ENCODE measurements at places on chromosomes 2 and 18. TPM values are rescaled to one million over a fixed set of nuclear protein-coding genes. Genes with fewer than 3 reads are reported as not detected.

The CPS1 gene
- 0.17 TPM for total RNA-seq

The SPATA3 gene
- not detected for total RNA-seq

The APCDD1 gene
- 0.46 TPM for total RNA-seq

The RFX8 gene
- not detected for total RNA-seq

The MZT2A gene
- 72.6 TPM for total RNA-seq

- H3K36me3 ChIP-seq: no peaks in the 10 kb centered on the region
- no peak for DNase-seq
- H3K27ac ChIP-seq: no peak overlapping the region
- peaks cover 21% of the 10 kb centered on the region for H3K4me1 ChIP-seq
Observed at GRCh38 chr2:164960159-164960558, 4.8 kb upstream of the SLC38A11 start.

- no peaks in the 10 kb centered on the region for H3K27me3 ChIP-seq
- no peak overlapping the region for H3K4me3 ChIP-seq
- H3K27ac ChIP-seq: no peak overlapping the region
Observed at GRCh38 chr2:28280619-28281018, 112.0 kb upstream of the FOSL2 start.

- H3K27ac ChIP-seq: no peak overlapping the region
- H3K4me1 ChIP-seq: peaks cover 27% of the 10 kb centered on the region
- no peak for DNase-seq
- peaks cover 38% of the 10 kb centered on the region for H3K36me3 ChIP-seq
- H3K27me3 ChIP-seq: no peaks in the 10 kb centered on the region
Observed at GRCh38 chr2:105875241-105875640, 130.5 kb downstream of the NCK2 start.

- no peaks in the 10 kb centered on the region for H3K27me3 ChIP-seq
- DNase-seq: no peak
- H3K27ac ChIP-seq: no peak overlapping the region
- no peaks in the 10 kb centered on the region for H3K4me1 ChIP-seq
Observed at GRCh38 chr2:151083856-151084795, 177.5 kb downstream of the RBM43 start.

GRCh38 chr2:8737571-8738175 lies 55.8 kb downstream of the ID2 start:
- no peak overlapping the region for H3K4me3 ChIP-seq
- DNase-seq: no peak
- no peak overlapping the region for H3K27ac ChIP-seq
- H3K27me3 ChIP-seq: no peaks in the 10 kb centered on the region
- H3K36me3 ChIP-seq: peaks cover 20% of the 10 kb centered on the region

- no peaks in the 10 kb centered on the region for H3K36me3 ChIP-seq
- H3K4me1 ChIP-seq: peaks cover 12% of the 10 kb centered on the region
- H3K4me3 ChIP-seq: peak overlapping the region; percentile 3
- H3K27me3 ChIP-seq: no peaks in the 10 kb centered on the region
Observed at GRCh38 chr2:230000118-230000841, 68.4 kb downstream of the SLC16A14 start.

DNA sequence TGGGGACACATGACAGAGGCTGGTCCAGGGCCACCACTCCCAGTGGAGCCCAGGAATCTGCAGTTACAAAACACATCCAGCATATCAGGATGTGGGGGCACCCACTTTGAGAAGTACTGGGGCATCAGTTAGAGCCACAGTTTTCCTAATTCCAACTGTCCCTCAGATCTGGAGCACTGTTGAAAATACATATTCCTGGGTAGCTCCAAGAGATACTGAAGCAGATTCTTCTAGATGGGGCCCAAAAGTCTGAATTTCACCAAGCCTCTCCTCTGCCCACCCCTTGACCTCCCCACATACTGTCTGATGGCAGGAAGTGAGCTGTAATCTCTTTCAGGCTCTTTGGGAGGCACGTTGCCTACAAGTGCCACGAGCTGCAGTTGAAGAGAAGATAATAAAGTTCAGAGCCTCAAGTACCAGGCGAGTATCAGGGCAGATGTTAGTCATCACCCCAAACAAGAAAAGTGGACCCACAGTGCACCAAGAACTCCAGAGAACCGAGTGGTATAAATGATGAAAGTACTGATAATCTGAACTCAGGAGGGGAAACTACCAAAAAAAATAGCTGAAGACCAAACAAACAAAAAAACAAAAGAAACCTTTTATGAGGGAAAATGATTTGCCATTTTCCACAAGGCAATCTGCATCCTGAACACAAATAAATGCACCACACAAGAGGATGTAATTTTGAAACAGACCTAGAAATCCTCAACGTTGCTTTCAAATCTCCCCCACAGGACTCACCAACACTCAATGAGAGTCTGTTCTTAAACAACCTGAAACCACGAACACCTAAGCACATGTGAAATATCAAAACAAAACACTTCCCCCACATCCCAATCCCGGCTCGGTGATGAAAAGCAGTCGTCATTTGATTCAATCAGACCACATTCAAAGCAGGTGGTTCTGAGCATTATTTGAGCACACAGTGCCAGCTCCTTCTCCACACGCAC lies 98.7 kb downstream of the TCF4 start:
- peaks cover 18% of the 10 kb centered on the region for H3K4me1 ChIP-seq
- peak; percentile 60 for DNase-seq
- H3K36me3 ChIP-seq: no peaks in the 10 kb centered on the region
- H3K4me3 ChIP-seq: no peak overlapping the region
- H3K27me3 ChIP-seq: no peaks in the 10 kb centered on the region

GRCh38 chr2:66869076-66869475 lies 434.2 kb downstream of the MEIS1 start:
- no peaks in the 10 kb centered on the region for H3K36me3 ChIP-seq
- H3K27me3 ChIP-seq: no peaks in the 10 kb centered on the region
- no peak overlapping the region for H3K27ac ChIP-seq
- DNase-seq: no peak
- H3K4me3 ChIP-seq: no peak overlapping the region
- no peaks in the 10 kb centered on the region for H3K4me1 ChIP-seq

- no peak overlapping the region for H3K27ac ChIP-seq
- H3K4me3 ChIP-seq: no peak overlapping the region
- no peaks in the 10 kb centered on the region for H3K36me3 ChIP-seq
- no peaks in the 10 kb centered on the region for H3K27me3 ChIP-seq
- DNase-seq: no peak
Observed at GRCh38 chr2:212595036-212595654, 56.5 kb upstream of the ERBB4 start.

DNA sequence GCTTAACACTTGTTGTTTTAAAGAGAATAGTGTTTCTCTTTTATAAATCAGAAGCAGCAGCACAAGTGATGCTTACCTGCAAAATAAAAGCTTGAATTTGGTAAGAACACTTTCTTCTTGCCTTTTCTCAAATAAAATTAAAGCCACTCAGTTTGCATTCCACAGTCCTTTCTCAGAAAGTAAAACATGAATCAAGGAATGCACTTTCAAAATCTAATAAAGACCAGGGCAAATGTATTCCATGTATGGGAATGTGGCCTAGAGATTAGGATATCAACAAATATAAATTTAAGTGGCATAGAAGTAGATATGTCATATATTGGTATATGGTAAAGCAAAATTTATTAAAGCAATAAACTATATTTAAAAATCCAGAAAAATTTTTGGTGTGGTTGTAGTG lies 352.8 kb downstream of the THSD7B start:
- no peaks in the 10 kb centered on the region for H3K36me3 ChIP-seq
- H3K4me1 ChIP-seq: no peaks in the 10 kb centered on the region
- DNase-seq: no peak
- H3K27ac ChIP-seq: no peak overlapping the region

GRCh38 chr2:113901943-113902342 lies 12.1 kb downstream of the ACTR3 start:
- no peaks in the 10 kb centered on the region for H3K36me3 ChIP-seq
- H3K27ac ChIP-seq: peak overlapping the region; percentile 35
- H3K4me3 ChIP-seq: no peak overlapping the region
- peak; percentile 60 for DNase-seq

- no peaks in the 10 kb centered on the region for H3K36me3 ChIP-seq
- no peaks in the 10 kb centered on the region for H3K4me1 ChIP-seq
- H3K27ac ChIP-seq: no peak overlapping the region
Observed at GRCh38 chr2:98114643-98115330, 27.8 kb downstream of the VWA3B start.

DNA sequence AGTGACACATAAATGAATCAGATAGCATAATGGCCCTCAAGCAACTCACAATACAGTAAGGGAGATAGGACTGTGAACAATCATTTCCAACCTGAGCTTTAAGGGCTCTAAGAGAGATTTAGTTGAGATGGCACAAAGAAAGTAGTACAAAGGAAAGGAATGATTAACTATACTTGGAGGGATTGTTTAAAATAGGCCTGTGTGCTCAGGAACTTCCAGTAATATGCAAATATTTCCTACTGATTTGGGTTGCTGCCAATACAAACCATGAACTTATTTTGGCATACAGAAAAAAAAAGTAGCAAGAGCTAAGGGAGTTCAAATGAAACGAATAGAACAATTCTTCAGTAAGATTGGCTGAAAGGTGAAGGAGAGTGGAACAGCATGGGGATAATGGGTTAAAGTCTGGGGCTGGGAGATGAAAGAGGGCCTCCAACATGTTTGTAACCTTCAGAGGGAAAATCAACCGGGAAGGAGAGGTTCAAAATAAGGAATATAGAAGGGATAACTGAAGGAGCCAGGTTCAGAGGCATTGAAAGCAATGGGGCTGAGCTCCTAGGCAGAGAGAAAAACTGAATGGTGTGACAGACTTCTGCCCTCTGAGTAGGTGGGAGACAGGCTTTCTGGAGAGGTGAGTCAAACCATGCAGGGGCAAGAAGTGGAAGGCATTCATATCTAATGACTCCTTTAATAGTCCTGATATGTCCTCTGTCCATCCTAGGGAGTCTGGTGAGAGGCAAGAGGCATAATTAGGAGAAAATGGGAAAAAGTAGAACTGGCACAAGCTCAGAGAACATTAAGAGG lies 83.5 kb downstream of the DNAH7 start:
- H3K4me1 ChIP-seq: no peaks in the 10 kb centered on the region
- H3K4me3 ChIP-seq: no peak overlapping the region
- no peaks in the 10 kb centered on the region for H3K36me3 ChIP-seq
- no peaks in the 10 kb centered on the region for H3K27me3 ChIP-seq
- H3K27ac ChIP-seq: no peak overlapping the region

DNA sequence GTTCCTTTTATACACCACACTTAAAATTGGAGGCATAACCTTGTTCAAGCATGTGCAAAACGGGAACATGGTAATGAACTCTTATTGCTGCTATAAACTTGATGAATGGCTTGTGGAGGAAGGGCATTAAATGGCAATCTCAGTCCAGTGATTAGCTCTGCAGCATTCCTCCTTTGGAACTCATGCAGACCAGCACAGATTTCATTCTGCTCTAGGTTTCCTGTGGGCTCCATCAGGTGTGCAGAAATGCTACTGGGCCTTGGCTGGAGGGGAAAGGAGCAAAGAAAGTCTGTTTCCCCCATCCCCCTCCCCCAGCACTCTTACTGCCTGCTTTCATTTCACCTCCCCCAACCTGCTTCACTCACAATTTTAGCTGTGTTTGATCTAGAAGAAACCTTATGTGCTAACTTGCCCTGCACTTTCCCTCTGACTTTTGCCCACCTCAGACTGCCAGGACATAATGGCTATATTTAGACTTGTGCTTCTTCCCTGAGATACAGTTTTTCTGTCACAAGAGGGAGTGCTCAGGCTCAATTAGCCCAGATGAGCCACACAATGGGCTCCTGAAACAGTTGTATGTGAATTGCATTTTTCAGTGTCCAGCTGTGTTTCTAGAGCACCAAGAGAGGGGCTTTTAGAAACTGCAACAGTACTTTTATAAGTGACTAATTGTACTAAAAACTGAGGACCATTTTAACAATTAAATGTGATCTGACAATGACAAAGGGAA lies 109.8 kb downstream of the FSHR start:
- H3K27ac ChIP-seq: no peak overlapping the region
- no peak for DNase-seq

- H3K27ac ChIP-seq: no peak overlapping the region
- DNase-seq: no peak
- H3K27me3 ChIP-seq: no peaks in the 10 kb centered on the region
- H3K4me1 ChIP-seq: no peaks in the 10 kb centered on the region
Observed at GRCh38 chr2:66661253-66662173, 226.6 kb downstream of the MEIS1 start.

DNA sequence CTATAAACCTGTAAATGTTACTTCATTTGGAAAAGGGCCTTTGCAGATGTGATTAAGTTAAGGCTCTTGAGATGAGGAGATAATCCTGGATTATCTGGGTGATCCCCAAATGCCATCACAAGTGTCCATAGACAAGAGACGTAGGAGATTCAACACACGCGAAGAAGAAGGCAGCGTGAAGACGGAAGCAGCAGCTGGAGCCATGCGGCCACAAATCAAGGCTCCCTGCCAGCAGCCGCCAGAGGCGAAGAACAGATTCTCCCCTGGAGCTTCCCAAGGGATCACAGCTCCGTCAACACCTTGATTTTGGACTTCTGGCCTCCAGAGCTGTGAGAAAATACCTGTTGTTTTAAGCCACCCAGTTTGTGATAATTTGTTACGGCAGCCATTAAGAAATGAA lies 11.0 kb upstream of the VAPA start:
- no peak overlapping the region for H3K4me3 ChIP-seq
- DNase-seq: no peak
- no peaks in the 10 kb centered on the region for H3K4me1 ChIP-seq
- H3K27ac ChIP-seq: no peak overlapping the region
- H3K36me3 ChIP-seq: no peaks in the 10 kb centered on the region

DNA sequence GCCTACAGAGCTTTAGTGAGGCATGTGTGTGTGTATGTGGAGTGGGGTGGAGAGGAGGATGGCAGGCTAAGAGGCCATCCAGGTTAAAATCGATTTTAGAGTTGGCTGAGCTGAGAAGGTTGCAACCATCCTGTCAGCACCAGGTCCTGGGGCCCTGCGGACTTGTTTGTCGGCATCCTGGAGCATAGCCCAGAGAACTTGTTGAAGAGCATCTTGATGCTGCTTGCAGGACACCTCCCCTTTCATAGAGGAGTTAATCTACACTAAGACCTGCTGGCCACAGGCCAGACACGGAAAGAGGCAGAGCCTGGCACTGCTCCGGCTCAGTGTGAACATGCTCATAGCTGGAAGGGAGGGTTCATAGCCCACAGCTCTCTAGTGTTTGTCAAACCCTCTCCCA lies 72.1 kb upstream of the RGPD5 start:
- H3K4me1 ChIP-seq: no peaks in the 10 kb centered on the region
- H3K4me3 ChIP-seq: no peak overlapping the region
- no peaks in the 10 kb centered on the region for H3K36me3 ChIP-seq

GRCh38 chr2:75647771-75648170 lies 1.2 kb downstream of the MRPL19 start:
- DNase-seq: no peak
- H3K4me1 ChIP-seq: peaks cover 7% of the 10 kb centered on the region
- peak overlapping the region; percentile 84 for H3K4me3 ChIP-seq
- H3K36me3 ChIP-seq: peaks cover 11% of the 10 kb centered on the region
- H3K27ac ChIP-seq: peak overlapping the region; percentile 79
- no peaks in the 10 kb centered on the region for H3K27me3 ChIP-seq
